ENCODE measurements at places on chromosomes 1 and 21.

- DNase-seq, result peak; percentile 60
- H3K4me3 ChIP-seq, result peak overlapping the region; percentile 98
- H3K36me3 ChIP-seq, result peaks cover 23% of the 10 kb centered on the region
- H3K27ac ChIP-seq, result peak overlapping the region; percentile 96
- peaks cover 38% of the 10 kb centered on the region for H3K4me1 ChIP-seq
Measured at GRCh38 chr1:235326719-235327558, 1.0 kb downstream of the ARID4B start.

- H3K27me3 ChIP-seq, result no peaks in the 10 kb centered on the region
- H3K4me3 ChIP-seq, result no peak overlapping the region
Measured at GRCh38 chr1:225612287-225612686, 40.6 kb downstream of the ENAH start.

- H3K27ac ChIP-seq, result no peak overlapping the region
- no peak overlapping the region for H3K4me3 ChIP-seq
- no peaks in the 10 kb centered on the region for H3K4me1 ChIP-seq
- H3K27me3 ChIP-seq, result peaks cover 27% of the 10 kb centered on the region
Measured at GRCh38 chr21:35857095-35857494, 203.2 kb downstream of the SETD4 start.

DNA sequence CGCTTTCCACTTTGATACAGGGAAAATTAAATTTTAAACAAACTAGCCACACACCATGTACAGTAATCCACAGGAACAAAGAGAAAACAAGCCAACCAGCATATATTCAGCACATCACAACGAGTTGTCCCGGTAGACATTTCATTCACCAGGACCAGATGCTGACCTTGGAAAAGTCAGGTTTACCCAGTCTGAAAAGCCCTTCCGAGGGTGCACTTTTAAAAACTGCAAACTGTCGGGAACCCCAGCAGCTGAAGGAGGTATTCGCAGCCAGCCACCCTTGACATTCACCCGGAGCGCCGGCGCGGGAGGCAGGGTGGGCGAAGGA lies 1.2 kb downstream of the MCOLN3 start:
- peak overlapping the region; percentile 42 for H3K4me3 ChIP-seq
- DNase-seq, result no peak
- no peaks in the 10 kb centered on the region for H3K36me3 ChIP-seq
- no peak overlapping the region for H3K27ac ChIP-seq
- H3K4me1 ChIP-seq, result peaks cover 8% of the 10 kb centered on the region

DNA sequence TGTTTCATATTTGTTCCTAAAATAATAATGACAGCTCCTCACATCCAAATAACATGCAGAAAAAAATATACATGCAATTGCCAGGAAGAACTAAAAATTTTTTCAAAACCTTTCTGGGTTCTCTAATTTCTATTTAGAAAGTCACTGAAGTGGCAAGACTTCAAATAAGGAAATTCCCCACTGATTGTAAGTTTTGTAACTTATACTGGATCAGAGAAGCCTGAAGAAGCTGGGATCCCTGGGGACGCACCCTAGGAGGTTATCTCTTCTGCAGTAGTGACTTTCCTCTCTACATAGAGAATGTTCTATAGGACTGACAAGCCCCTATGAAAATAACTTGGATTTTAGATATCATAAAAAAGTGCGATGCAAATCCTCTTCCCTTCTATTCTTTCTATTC lies 182.6 kb downstream of the MRPL39 start:
- peaks cover 15% of the 10 kb centered on the region for H3K36me3 ChIP-seq
- H3K27me3 ChIP-seq, result no peaks in the 10 kb centered on the region
- peaks cover 82% of the 10 kb centered on the region for H3K4me1 ChIP-seq

All from activated B cell treated with CpG ODN at 0.5 μM for 24 hours (primary cell).